ENCODE measurements at places on chromosomes 4 and X. TPM values are rescaled to one million over a fixed set of nuclear protein-coding genes. Genes with fewer than 3 reads are reported as not detected.

DNA sequence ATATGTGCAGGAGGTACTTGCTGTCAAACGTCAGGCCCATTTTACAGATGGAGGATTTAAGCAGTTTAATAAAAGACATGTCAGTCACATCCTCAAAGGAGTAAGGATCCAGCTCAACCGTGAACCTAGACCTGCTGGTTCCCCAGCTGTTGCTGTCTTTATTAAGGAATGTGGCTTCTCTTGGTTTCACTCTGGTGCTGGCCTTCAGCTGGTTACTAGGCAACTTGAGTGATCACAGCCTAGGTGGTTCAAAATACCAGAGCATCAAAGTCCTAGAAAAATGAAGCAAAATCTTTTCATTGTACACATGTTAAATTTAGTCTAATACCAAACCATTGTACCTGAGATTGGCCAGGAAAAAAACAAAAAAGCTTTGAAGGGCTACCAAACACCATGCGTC, 32.7 kb upstream of the GLRA2 start:
- H3K4me1 ChIP-seq, result peaks cover 3% of the 10 kb centered on the region
- no peak overlapping the region for H3K4me3 ChIP-seq
- H3K36me3 ChIP-seq, result no peaks in the 10 kb centered on the region
- peak; percentile 2 for DNase-seq
- no peak overlapping the region for H3K27ac ChIP-seq
- no peaks in the 10 kb centered on the region for H3K27me3 ChIP-seq

DNA sequence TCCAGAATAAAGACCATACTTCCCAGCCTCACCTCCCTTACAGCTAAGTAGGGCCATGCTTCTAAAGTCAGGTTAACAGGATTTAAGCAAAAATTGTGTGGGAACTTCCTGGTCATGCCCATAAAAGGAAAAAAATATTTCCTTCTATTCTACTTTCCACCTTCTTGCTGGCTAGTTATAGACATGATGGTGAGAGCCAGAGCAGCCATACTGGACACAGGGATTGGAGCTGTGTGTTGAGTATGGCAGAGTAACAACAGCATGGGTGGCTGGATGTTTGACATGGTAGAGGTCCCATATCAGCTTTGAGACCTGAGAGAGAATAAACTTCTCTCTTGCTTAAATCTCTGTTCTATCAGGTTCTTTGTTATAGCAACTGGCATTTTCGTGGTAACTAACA, 15.1 kb upstream of the CBR4 start:
- no peaks in the 10 kb centered on the region for H3K4me1 ChIP-seq
- no peaks in the 10 kb centered on the region for H3K36me3 ChIP-seq
- no peaks in the 10 kb centered on the region for H3K27me3 ChIP-seq
- no peak overlapping the region for H3K27ac ChIP-seq

NR3C2 gene
- 21.3 TPM for total RNA-seq

RPL9 gene
- total RNA-seq, result 2,048 TPM

PPA2 gene
- 51.5 TPM for total RNA-seq

- H3K36me3 ChIP-seq, result peaks cover 1% of the 10 kb centered on the region
- peak; percentile 80 for DNase-seq
- peak within 1 kb of the TSS; percentile 85 for H3K27ac ChIP-seq
- H3K27me3 ChIP-seq, result no peaks in the 10 kb centered on the region
Observed at GRCh38 chr4:7043284-7044136, at the start of gene TADA2B. TADA2B (plus strand) TSS chr4:7043372; CDS start chr4:7043580, 208 bp downstream.

FAM9C gene
- not detected for total RNA-seq

- no peak for DNase-seq
- no peak overlapping the region for H3K4me3 ChIP-seq
- H3K27ac ChIP-seq, result no peak overlapping the region
- no peaks in the 10 kb centered on the region for H3K36me3 ChIP-seq
- H3K4me1 ChIP-seq, result no peaks in the 10 kb centered on the region
Observed at GRCh38 chr4:169345316-169345721, 74.6 kb upstream of the SH3RF1 start.

ALB gene
- total RNA-seq, result not detected

GRIA2 gene
- total RNA-seq, result not detected

MAMLD1 gene
- total RNA-seq, result 1.8 TPM

PRRG3 gene
- not detected for total RNA-seq

GRCh38 chr4:48801016-48801715, 21.1 kb upstream of the FRYL start:
- no peak overlapping the region for H3K4me3 ChIP-seq
- no peaks in the 10 kb centered on the region for H3K4me1 ChIP-seq
- DNase-seq, result no peak
- H3K27me3 ChIP-seq, result no peaks in the 10 kb centered on the region
- no peak overlapping the region for H3K27ac ChIP-seq

UGT2B10 gene
- total RNA-seq, result not detected

BRS3 gene
- total RNA-seq, result not detected

Measured in B cell (primary cell).